ENCODE measurements at places on chromosomes 5 and 9. TPM values are rescaled to one million over a fixed set of nuclear protein-coding genes. Genes with fewer than 3 reads are reported as not detected.
A peak's percentile ranks its signal among the peaks of the same experiment; 100 is the strongest.

DNA sequence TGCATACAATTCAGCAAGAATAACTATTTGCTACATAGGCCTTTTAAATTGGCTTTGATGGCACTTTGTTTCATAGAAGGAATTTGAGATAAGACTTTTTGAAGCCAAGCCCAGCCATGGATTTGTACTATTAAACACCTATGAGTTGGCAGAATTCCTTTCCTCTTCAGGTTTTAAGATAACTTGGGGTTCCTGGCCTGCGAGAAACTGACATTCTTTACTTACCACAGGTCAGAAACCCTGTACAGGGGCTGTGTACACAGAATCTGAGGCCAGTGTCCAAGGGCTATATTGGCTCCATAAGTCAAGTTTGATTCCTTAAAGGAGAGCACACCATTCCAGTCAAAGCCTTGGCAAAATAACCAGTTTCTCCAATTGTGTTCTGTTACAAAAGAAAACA is 10.8 kb upstream of the BTNL3 start:
- DNase-seq: no peak

GRCh38 chr5:125044491-125045282 is 298.2 kb upstream of the ZNF608 start:
- no peak for DNase-seq

DNA sequence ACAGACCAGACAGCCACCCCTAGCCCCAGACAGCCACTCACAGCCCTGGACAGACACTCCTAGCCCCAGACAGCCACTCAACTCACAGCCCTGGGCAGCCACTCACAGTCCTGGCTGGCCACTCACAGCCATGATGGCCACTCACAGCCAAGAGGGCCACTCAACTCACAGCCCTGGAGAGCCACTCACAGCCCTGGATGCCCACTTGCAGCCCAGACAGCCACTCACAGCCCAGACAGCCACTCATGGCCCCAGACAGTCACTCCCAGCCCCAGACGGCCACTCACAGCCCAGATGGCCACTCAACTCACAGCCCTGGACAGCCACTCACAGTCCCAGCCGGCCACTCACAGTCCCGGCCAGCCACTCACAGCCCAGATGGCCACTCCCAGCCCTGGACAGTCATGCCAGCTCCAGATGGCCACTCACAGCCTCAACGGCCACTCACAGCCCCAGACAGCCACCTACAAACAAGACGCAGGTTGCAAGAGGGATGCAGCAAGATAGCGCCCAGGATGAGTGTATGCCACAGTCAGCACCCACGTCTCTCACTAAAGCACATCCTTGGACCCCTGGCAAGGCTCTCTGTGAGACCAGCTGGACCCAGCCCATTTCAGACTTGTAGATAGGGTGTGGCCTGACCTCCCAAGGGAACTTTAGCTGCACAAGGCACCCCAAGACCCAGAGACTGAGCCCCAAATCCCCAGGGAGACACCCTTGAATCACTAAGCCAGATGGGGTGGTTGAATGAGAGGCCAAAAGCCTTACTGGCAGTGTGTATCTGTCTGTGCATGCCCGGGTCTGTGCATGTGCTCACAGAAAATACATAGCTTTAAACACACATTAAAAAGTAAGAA is 22.4 kb downstream of the ZDHHC11B start:
- peak; percentile 78 for DNase-seq

GRCh38 chr5:127839072-127839471 is 135.9 kb downstream of the CCDC192 start:
- DNase-seq: no peak

- peak; percentile 78 for DNase-seq
These were observed 475 bp downstream of the DDX31 start for GRCh38 chr9:132669319-132669697.

GRCh38 chr5:63495225-63495624 is 467.0 kb downstream of the HTR1A start:
- no peak for DNase-seq

GRCh38 chr5:39650008-39650762 is 225.4 kb upstream of the DAB2 start:
- DNase-seq: no peak

GRCh38 chr9:137665697-137666512 is 47.1 kb downstream of the EHMT1 start:
- DNase-seq: peak; percentile 67

The RUSC2 gene
- total RNA-seq: 19.1 TPM

DNA sequence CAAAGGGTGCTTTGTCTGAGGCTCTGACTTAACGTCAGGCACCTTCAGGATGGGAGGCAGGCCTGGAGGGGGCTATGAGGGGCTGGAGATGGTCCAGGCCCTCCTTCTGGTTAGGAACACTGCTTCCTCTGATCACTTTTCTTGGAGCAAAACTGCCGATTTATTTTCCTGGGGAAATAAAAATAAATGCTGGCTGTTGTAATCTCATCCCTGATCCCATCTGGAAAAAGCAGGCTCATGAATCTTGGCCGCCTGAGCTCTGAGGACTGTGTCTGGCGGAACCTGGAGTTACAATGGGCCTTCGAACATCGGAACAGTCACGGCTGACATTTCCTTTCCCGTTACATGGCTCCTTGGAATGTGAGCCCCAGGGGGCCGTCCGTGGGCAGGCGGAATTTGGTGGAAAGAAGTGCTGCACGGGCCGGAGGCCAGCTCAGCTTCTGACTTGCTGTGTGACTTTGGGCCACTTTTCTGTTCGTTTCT is 157.8 kb downstream of the RGS3 start:
- DNase-seq: no peak

The ADGRD2 gene
- not detected for total RNA-seq

DNA sequence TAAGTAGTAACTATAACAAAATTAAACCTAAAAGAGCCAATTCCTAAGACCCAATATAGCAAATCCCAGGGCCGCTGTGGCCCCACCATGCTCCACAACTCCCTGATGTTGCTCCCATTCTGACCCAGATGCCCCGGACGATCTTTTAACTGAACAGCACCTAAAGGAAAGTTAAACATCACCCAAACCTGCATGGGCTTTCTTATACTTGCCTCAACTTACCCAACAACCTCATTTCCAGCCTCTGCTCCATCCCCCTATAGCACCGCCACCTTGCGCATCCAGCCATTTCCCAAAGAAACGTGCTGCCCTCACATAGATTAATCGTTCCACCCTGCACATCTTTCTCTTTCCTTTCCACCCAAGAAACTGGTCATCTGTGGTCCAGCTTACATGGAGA is 54.6 kb downstream of the ZNF354C start:
- no peak for DNase-seq

- no peak for DNase-seq
These were observed 59.6 kb upstream of the C5orf58 start for GRCh38 chr5:170173227-170173626.

DNA sequence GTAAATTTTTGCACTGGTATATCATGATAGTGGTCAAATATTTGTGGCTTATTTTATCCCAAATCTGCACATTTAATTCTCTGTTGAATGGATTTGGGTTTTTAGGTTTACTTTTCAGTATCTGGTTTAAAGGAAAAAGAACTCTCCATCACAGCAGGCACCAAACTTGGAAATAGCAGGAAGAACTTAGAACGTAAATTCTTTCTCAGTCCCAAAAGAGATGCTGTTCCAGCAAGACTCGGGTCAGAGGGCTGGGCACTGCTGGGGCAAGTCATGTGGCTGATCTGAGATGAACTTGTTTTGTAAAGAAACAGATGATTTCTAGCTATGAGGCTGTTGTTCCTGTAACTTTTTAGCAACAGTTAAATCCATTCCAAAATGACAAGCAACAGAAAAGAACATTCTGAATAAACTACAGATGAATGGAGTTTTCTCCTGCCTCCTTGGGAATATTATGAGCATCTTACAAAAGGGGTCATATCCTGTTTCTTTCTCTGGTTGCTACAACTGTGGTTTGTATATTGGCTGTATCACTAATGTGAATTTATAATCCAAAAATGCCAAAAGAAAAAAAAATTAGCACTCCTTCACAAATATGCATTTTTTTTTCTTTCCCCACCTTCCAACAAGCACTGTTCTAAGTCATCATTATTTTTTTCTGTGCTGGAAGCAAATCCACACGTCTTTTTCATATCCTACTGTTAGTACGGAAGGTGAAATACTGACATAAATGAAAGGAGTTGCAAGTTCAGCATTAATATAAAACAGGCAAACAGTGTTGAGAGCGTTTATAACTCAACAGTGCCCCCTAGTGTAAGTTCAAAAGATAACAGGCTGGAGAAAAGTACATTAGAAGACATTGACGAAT is 31.1 kb downstream of the OR2K2 start:
- DNase-seq: peak; percentile 43

Measured in G401 (cell line).